ENCODE measurements at places on chromosomes 7 and 10.

DNA sequence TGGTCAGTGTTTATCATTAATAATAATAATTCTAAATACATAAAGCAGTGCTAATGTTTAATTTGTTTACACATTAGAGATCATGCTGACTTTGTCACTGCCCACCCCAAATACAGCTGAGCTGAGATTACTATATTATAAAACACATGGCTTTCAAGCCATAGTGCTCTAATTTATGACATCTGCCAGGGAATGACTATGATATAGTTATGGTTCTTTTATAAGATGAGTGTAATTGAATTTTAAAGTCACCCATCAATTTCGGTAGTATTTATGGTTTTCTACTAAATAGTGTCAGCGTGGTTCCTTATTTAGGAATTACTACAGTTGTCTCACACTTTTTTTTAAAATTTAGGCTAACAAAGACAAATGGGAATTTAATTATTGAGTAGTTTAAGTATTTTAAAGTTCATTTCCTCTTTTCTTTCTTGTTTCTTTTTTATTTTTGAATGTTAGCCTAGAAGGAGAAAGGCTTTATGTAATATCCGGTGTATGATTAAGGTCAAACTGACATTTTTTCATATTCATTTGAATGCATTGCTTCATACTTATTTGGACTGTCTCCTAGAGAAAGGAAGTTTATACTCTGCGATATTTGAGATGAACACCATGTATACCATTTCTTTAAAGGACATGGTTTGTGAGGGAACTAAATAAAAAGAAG, 3.9 kb downstream of the CDK14 start:
- DNase-seq, result no peak

- DNase-seq, result no peak
Observed at GRCh38 chr10:60105295-60105695, 198.9 kb upstream of the CCDC6 start.

- DNase-seq, result no peak
Observed at GRCh38 chr7:101576998-101577397, 52.1 kb downstream of the MYL10 start.

GRCh38 chr7:85230623-85231022, 43.8 kb upstream of the SEMA3D start:
- DNase-seq, result no peak

GRCh38 chr7:132562690-132563089, 13.6 kb downstream of the PLXNA4 start:
- no peak for DNase-seq

DNA sequence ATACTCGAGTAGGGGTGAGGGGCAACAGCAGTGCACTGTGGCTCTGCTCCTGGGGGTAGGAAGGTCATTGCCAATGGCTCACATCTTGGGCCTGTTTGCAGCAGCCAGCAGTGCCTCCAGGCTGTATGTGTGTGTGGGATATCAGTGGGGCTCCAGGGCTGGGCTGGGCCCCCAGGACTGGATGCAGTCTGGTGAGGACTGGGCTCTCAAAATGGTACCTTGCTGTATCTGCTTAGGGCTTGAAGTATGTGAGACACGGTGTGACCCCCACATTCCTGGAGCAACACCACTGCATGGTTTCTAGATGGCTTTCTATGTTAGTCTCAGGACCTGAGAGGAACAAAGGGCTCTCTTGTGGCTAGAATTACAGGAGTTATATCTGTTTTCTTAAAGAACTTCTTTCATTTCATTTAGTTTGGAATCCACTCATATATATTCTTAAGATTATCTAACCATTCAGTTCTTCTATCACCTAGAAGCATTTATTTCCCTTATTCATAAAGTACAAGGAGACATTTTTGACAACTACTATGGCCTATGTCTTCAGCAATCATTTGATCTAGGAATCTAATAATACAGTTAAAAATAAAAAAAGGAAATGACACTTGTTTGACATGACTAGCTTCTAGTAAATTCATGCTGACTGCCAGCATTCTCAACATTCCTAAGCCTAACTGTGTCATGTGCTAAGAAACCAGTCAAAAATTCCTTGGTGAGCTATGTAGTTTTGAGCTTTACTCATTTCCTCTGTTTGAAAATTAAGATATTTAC, 443.2 kb upstream of the SEMA3A start:
- no peak for DNase-seq

- no peak for DNase-seq
Observed at GRCh38 chr10:4775808-4776207, 50.2 kb upstream of the AKR1E2 start.

DNA sequence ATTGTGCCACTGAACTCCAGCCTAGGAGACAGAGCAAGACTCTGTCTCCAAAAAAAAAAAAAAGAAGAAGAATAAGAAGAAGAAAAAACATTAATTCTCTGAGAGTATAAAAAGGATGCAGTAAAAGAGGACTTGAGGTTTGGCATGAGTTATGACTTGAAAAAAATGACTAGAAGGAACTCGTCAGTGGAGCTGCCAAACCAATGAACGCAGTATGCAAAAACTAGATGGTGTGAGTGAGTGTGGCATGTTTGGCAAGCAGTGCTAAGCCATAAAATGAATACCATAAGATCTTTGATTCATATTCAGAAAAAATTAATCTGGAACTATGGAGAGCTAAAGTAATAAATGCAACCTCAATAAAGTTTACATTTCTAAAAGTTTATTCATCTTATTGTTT, 68.6 kb upstream of the MEOX2 start:
- no peak for DNase-seq

GRCh38 chr10:122368502-122369254, 5.8 kb upstream of the PLEKHA1 start:
- DNase-seq, result no peak

DNA sequence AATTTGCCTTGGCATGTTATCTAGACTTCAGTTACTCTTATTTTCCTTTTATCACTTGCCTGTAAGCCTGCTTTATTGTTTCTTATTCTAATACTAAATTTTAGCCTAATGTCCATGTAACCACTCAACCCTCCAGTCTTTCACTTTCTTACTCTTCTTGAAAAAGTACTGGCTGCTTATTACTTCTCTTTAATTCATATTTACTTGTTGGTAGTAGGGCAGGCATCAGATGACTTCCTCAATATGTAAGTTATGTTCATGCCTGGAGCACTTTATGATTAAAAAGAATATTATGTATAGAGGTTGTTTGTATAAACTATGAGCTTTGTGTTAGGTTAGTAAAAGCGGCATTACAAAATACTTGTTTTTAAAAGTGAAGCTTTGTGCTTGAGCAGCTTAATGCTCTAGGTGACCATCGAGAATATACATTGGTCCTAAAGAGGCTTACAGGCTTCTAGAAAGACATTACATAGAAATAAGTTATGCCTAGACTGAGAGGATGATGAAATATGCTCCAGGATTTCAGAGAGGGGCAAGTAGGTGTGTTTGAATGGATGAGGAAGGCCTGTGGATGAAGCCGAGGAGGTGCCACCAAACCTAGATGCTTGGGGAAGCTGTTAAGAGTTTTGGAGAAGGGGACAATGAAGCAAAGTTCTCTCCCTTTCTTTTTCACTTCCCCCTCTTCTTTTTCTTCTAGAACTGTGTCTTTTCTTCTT, 207.1 kb upstream of the HDAC9 start:
- no peak for DNase-seq

DNA sequence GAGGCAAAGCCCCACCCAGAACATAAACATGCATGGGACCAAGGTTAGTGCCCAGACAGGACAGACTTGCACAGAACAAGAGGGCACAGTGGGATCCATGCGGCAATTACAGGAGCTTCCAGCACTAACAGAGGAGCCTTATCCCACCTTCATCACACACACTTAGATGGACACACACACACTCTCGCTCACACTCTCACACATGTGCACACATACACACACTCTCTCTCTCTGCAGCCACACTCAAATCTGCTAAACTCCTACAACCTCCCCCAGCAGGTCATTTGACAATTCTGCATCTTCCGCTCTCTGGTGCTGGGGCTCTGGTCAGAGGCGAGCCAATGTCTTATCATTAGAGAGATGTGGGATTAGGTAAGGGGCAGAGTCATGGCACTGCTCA, 120.5 kb downstream of the UBE2H start:
- no peak for DNase-seq

GRCh38 chr7:115505136-115505535, 525.4 kb downstream of the TFEC start:
- DNase-seq, result no peak

- peak; percentile 9 for DNase-seq
Observed at GRCh38 chr7:106279425-106280197, 5.2 kb downstream of the NAMPT start.
